ENCODE measurements at places on chromosomes 1 and 21. TPM values are rescaled to one million over a fixed set of nuclear protein-coding genes. Genes with fewer than 3 reads are reported as not detected.

DNA sequence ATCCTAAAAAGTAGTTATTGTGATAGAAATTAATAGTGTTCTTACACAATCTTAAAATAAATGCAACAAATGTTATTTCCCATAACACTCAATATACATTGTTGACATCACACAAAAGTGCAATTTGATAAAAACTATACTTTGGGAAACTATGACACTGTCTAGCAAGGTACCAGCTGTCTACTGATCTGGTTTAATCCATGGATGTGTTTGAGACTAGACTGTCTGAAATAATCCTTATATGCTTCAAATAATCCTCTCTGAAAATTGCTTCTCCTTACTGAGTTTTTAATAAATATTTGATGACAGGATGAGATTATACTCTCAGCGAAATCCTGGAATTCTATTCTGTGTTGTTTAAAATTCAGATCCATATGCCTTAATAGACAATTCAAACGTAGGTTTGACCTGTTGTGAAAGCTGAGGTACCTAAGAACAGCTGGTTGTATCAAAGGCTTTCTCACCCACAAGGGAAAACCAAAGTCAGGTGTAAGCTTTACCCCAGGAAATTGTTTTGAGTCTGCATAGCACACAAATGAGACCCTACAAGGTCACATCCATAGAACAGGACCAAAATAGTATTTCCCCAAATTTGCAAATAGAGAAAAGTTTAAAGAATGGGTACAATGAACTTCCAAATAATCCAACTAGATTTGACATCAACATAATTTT is 8.8 kb upstream of the GFI1 start:
- DNase-seq = no peak

DNA sequence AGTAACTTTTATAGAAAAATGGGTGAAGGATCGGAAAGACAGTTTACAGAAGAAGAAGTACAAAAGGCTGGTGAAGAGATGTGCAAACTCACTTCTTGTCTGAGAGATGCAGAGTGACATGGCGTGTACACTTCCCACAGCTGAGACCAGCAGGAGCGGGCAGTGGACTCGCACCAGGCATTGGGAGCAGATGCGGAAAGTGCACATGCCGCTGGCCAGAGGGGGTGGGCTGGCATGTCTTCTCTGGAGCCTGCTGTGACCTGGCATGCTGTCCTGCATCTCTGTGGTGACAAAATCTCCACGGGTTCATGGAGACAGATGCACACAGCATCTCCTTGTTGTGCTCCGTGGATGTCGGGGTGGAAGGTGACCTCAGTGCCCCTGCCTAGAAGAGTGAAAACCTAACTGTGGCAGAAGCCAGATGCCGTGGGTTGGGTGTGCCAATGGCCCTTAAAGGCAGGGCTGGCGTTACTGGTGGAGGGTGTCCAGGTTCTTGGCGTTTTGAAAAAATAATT is 128.6 kb upstream of the COL6A1 start:
- no peak for DNase-seq

GRCh38 chr1:107443027-107443426 is 302.2 kb downstream of the NTNG1 start:
- DNase-seq = no peak

DNA sequence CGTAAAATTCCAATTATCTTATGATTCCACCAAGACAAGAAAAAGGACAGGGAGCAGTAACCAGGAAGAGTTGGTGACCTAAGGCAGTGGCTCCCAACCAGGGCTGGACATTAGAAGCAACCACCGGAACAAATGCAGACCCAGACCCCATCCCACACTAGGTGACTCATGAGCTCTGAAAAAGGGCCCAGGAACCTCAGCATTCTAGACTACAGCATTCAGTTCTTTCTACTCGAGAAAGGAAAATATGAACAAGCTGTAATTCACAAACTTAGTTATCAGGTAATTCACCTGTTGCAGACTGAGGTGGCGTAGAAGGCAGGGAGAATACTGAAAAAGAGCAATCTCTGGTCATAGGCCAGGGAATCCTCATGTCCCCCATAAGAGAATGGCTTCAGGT is 138.4 kb upstream of the KRTAP19-8 start:
- DNase-seq = no peak

DNA sequence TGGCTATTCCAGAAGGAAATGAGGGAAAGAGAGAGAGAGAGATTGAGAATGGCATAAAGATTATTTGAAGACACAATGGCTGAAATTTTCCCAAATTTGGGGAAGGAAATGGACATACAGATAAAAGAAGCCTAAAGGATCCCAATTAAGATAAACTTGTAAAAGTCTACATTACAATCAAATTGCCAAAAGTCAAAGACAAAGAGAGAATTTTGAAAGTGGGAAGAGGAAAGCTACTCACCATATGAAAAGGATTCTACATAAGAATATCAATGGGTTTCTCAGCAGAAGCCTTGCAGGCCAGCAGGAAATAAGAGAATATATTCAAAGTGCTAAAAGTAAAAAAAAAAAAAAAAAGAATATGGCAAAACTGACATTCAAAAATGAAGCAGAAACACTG is 233.0 kb upstream of the NFIA start:
- no peak for DNase-seq

DNA sequence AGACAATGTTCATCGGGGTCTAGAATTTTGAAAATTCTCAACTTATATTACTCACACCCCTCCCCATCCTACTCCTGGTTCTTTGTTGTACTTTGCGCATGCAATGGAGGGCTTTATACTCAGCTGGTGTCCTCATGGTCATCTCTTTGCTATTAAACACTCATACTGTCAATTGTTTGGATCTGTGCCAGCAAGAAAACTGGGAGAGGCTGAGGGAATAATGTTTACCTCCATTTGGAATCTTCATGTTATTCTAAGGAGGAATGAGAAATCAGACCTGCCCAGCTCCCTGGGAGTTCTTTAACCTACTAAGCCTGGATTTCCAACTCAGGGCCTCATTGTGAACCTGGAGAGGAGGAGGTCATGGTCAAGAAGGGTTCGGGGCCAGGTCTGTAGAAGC is 143.9 kb upstream of the DNAH14 start:
- no peak for DNase-seq

The FABP3 gene
- 43.9 TPM for polyA plus RNA-seq

The TOMM40L gene
- polyA plus RNA-seq = 14.2 TPM

All from H1 (cell line).